ENCODE measurements at places on chromosomes 16 and 17. TPM values are rescaled to one million over a fixed set of nuclear protein-coding genes. Genes with fewer than 3 reads are reported as not detected.
A peak's percentile ranks its signal among the peaks of the same experiment; 100 is the strongest.

The INPP5K gene
- 19.2 TPM for polyA plus RNA-seq

DNA sequence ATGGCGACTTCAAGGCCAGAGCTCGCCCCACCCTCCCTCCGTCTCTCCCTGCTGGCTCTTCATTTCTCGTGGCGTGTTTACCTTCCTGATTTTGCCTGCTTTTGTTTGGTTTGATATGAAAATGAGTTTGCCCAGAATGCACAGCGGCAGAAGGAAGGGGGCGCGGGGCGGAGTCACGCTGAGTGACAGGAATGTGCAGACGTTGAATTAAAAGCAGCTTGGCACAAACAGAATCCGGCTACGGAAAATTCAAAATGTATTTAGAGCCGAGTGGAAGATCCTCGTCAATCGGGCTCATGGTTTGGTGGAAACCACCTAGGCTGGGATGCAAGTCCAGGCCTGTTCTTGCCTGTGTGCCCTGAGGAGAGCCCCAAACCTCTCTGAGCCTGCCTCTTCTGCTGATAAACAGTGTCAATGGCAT lies 102.7 kb downstream of the SDK2 start:
- no peak for DNase-seq

DNA sequence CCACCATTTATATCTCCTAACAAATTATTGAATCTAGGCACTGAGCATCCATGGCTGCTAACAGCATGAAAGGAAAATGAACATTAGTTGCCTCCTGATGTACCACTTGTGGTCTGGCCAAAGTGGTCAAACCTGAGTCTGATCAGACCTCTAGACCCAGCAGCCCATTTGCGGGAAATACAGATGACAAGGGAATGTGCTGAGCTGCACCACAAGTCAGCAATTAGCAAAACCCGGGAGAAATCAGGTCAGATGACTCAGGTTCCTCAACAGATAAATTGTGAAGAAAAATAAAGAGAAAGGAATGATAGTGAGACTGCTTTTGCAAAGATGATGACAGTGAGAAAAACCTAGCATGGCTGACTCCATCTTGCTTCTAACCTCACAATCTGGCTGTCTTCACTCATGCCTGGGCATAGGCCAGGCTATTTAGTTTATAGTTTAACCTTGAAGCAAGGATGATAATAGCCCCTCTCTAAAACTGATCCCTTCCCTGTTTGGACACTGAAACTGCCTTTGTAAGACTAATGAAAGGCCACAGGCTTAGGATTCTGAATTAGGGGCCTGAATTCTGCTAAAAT lies 142.7 kb upstream of the ASIC2 start:
- DNase-seq = no peak

- DNase-seq = no peak
These were observed at the start of gene OR3A2 for GRCh38 chr17:3385869-3386816. OR3A2 (minus strand) TSS chr17:3386308.

DNA sequence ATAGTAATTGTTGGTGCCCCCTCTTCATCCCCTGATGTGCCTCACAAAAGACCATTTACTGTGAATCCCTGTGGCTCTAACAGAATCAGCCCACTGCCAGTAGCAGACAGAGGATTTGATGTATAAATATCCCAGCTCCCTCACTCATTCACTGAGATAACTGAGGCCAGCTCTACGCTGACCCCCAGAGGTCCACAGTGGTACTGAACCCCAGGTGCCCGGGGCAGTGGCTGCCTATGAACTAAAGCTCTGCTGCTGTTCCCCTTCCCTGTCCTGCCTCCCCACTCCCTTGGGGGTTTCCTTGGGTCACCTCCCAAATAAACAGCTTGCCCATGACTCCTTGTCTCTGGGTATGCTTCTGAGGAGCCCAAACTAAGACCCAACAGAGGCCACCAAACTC lies 295.8 kb downstream of the FOXL1 start:
- no peak for DNase-seq

The MMP2 gene
- polyA plus RNA-seq = 351 TPM

The HOXB6 gene
- 108 TPM for polyA plus RNA-seq

The SMG1 gene
- polyA plus RNA-seq = 49.8 TPM

The AIPL1 gene
- polyA plus RNA-seq = 0.10 TPM

DNA sequence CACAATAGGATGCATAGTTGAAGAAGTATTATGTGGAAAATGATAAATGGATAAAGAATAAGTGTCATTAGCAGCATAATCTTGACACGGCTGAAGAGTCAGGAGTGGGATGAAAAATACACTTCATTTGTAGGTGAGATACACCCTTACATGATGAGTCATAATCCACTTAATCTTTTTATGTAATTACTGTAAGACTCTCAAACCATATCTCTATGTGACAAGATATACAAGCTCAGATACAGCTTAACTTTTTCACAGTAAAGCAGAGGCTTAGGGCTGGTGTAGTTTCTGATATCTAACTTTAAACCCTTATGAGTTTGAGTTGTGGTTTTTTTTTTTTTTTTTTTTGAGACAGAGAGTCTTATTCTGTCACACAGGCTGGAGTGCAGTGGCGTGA lies 101.2 kb downstream of the FTO start:
- no peak for DNase-seq

The TBC1D26 gene
- 0.77 TPM for polyA plus RNA-seq

DNA sequence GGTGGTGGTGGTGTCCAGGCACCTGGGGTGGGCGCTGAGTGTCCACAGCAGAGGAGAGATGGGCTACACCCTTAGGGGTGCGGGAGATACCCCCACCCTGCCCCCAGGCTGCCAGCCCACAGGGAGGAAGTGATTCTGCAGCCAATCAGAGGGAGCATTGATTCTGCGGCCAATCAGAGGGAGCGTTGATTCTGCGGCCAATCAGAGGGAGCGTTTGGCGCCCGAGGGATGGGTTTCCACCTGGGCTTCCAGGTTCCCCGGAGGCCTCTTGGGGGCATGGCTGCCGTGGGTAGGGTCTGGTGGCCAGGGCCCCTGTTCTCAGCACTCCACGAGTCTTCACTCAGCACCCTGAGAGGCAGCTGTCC lies 28.2 kb upstream of the ACSF3 start:
- DNase-seq = no peak

The LASP1 gene
- 147 TPM for polyA plus RNA-seq

- DNase-seq = no peak
These were observed 436.8 kb upstream of the ERCC4 start for GRCh38 chr16:13483121-13483520.

DNA sequence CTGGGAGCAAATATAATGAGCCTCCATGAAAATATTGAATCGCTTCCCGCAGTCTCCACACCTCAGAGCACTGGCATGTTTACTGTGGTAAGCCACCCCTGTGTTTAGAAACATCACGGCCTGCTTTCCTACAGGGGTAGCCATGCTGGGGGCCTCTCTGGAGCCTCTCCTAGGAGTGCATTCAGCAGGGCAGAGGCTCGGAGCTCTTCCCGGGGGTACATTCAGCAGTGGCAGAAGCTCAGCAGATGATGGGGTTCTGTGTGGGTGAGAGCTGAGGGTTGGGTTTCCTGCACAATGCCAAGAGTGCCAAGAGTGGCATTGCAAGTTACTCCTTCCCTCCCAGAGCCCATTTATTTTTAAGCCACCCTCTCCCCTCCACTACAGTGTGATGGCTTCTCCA lies 386.6 kb downstream of the SEC14L1 start:
- no peak for DNase-seq

- DNase-seq = no peak
These were observed 10.3 kb downstream of the HSPB9 start for GRCh38 chr17:42132941-42133340.

GRCh38 chr16:78297066-78297666 lies 197.7 kb downstream of the WWOX start:
- no peak for DNase-seq

The CES1 gene
- polyA plus RNA-seq = 15.3 TPM

DNA sequence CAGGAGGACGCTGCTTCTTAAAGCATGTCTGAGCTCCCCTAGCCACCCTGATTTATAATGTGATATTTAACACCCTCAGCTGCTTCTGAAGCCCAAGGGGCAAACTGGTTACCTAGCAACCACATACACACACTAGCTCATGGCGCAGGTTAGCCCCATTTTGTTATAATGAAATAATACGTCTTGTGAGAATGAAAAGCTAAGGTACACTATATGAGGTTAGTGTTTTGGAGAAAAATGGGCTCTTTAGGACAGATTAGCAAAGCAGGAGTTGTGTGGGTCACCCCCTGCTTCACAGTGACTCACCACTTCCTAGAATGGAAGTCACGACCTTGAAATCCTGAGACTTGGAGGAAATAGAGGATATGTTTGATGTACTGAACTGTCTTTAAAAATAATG lies 404.8 kb upstream of the HSBP1 start:
- peak; percentile 24 for DNase-seq

Measured in right renal pelvis (tissue), 4 donors.